Inflammatory macrophage treated with lipopolysaccharide for 4 hours (primary cell): ENCODE measurements at places on chromosomes 11 and 22.

DNA sequence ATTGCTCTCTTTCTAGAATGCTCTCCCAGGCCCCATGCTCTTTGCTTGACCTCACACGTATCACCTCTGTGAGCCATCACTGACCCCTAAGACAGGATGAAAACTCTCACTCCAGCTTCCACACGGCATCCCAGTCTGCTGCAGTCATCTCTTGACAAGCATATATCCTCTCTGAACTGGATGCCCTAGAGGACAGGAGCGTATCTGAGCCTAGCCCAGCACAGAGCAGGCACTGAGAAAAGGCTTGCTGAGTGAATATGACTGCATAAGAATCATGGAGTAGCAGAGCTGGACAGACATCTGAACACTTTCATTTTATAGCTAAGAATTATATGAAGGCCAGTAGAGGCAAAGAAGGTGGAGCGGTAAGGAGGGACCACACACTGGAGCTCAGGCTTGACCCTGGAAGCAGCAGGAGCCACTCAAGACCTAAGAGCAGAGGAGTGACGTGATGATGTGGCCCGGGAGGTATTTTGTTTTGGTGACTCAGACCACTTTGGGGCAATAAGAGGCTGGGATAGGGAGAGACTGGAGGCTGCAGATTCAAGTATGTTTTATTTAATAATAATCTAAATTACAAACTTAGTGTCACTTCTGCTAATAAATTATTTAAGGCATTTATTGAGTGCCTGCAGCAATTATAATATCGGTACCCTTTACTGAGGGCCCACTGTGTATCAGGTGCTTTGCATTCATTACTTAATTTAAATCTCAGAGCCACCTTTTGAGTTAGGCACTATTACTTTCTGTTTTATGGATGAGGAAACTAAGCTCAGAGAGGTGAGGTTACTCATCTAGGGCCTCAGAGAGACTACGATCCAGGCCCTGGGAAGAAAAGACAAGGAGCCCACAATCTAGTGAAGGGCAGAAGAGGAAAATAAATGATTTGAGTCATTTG is 42.6 kb downstream of the MAP6 start:
- no peak for DNase-seq

DNA sequence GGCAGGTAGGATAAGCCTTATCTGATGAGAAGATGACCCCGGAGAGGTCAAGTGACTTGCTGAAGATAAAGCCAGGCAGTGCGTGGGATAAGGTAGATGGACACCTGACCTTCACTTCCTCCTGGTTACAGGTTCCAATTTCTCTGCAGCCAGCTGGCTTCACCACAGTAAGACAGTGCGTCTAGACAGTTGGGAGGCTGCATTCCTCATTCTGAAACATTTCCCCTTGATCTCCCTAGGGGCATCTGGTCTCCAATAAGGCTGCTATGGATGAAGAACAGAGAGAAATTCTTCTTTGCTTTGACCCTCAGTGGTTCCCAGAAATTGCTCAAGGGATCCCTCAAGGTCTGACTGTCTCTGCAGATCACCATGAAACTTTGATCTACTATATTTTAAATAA is 211.3 kb downstream of the MYO18B start:
- DNase-seq, result no peak

- peak; percentile 93 for DNase-seq
These were observed 6.0 kb upstream of the MALAT1 start for GRCh38 chr11:65492637-65493366.

GRCh38 chr11:2541881-2542361 is 97.1 kb downstream of the KCNQ1 start:
- no peak for DNase-seq

GRCh38 chr11:57641011-57641807 is 8.5 kb downstream of the YPEL4 start:
- DNase-seq, result peak; percentile 72

- DNase-seq, result no peak
These were observed 269.6 kb downstream of the LRRC4C start for GRCh38 chr11:41189701-41190436.

- no peak for DNase-seq
These were observed 273.0 kb downstream of the TBC1D22A start for GRCh38 chr22:47035425-47035881.

GRCh38 chr11:112348480-112349029 is 87.9 kb upstream of the PLET1 start:
- no peak for DNase-seq

DNA sequence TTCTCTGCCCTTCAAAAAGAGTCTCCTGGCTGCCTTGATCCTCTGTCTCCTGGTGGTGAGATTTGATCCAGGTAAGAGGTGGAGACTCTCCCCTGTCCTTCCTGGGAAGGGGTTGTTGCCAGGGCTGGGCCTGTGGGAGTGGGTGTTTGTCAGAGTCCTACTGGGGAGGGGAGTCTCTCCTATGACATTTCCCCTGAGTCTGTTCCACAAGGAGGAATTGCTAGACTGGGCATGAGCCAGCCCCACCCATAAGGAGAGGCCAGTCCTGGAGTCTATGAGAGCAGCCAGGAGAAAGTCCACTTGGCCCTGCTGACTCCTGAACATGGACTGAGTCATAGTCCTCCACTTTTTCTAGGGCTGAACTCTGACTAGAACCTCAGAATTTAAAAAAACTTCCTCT is 7.4 kb downstream of the PEX26 start:
- no peak for DNase-seq

GRCh38 chr22:38423512-38424503 is 31.2 kb downstream of the KCNJ4 start:
- no peak for DNase-seq

DNA sequence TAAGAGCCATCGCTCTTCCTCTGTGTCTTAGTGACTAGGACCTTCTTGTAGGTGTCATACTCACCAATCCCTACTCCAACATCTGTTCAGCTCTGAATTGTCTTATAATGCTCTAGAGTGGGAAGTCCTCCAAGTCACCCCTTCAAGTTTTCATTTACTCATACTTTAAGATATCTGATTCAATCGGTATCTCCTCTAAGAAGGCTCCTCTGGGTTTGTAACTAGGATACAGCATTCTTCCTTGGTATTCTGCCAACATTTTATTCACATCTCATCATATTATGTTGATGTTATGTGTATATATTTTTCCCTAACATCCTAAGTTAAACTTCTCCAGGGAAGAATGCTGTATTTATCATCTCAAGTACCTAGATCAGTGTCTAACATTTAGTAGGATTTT is 662.1 kb downstream of the NTM start:
- no peak for DNase-seq

- DNase-seq, result no peak
These were observed 32.9 kb downstream of the ELFN2 start for GRCh38 chr22:37394341-37394740.

GRCh38 chr11:8959546-8960166 is 4.6 kb downstream of the TMEM9B start:
- peak; percentile 85 for DNase-seq

- no peak for DNase-seq
These were observed 236.1 kb downstream of the KCNA4 start for GRCh38 chr11:29780756-29781155.

GRCh38 chr22:24554313-24555164 is at the start of gene GUCD1:
Gene GUCD1 (minus strand): TSS chr22:24555138. CDS start chr22:24554991, 147 bp downstream.
- DNase-seq, result peak; percentile 55
